ENCODE measurements at places on chromosomes 7 and 10.

GRCh38 chr10:4059471-4060138 lies 274.6 kb upstream of the KLF6 start:
- DNase-seq: no peak

GRCh38 chr7:82481499-82482097 lies 38.0 kb upstream of the CACNA2D1 start:
- DNase-seq: peak; percentile 62

DNA sequence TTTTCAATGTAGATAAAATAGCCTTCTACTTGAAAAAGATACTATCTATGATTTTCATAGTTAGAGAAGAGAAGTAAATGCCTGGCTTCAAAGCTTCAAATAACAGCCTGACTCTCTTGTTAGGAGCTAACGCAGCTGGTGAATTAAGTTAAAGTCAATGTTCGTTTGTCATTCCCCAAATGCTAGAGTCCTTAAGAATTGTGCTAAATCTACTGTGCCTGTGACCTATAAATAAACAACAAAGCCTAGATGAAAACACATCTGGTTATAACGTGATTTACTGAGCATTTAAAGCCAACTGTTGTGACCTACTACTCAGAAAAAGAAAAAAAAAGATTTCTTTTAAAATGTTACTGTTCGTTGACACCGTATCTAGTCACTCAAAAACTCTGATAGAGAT lies 134.7 kb downstream of the POLR1F start:
- DNase-seq: no peak

DNA sequence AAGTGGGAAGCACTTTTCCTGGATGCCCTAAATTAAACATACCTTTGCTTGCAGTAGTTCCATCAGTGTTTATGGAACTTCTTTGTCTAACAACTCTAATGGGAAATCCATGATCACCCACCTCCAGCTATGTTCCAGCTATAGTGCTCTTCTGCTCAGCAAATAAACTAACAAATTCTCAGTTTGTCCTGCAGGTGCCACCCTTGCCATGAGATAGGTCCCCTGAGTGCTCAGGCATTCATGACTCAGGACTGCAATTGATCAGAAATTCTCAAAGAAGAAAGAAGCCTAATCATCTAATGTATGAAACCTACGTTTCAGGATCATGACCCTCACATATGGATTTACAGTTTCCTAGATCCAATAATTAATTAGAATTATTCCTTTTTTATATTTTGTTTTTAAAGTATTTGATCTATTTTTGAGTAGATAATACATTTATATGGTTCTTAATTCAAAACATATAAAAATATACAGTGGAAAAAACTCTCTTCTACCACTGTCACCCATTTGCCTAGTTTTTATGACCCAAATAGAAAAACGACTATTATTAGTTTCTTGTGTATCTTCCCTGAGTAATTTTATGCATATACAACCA lies 48.7 kb upstream of the DYNC1I1 start:
- peak; percentile 48 for DNase-seq

GRCh38 chr10:3056280-3057037 lies 10.9 kb upstream of the PFKP start:
- peak; percentile 26 for DNase-seq

GRCh38 chr10:86931872-86932271 lies 25.5 kb downstream of the MMRN2 start:
- peak; percentile 41 for DNase-seq

DNA sequence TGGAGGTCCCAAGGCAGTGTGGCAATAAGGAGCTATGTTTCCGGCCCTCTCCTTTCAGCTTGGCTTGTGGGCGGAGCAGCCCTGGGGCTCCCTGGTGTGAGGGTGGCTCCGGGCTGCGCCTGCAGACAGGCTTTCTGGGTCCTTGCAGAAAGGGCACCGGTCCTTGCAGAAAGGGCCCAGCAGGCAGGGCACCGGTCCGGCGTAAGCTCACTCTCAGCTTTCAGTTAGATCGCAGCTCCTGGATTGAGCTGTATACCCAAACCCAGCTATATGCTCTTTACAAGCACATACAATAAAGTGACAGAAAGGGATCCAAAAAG lies 293.8 kb upstream of the SHH start:
- DNase-seq: no peak

GRCh38 chr10:105068497-105068896 lies 427.4 kb downstream of the SORCS3 start:
- peak; percentile 77 for DNase-seq

- DNase-seq: peak; percentile 23
Observed at GRCh38 chr10:14450041-14450491, 119.3 kb upstream of the FRMD4A start.

- peak; percentile 21 for DNase-seq
Observed at GRCh38 chr10:27628621-27629020, 117.0 kb downstream of the MKX start.

DNA sequence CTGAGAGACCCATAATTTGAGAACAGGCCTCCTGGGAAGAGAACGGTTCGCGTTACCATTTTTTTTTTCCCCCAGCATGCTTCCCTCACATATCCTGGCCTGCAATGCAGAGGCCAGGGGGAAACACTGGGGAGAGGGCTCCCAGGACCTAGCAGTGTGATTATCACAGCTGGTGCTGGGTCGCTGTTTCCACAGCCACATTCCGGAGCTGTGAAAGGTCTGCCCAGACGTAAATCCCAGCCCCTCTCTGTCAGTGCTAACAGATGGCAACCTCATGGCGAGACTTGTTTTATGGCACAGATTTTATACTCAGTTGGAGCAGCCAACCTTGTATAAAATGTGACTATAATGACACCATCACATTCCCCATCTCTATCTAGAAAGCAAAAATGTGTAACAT lies 150.5 kb downstream of the PLXDC2 start:
- DNase-seq: no peak

GRCh38 chr7:99559175-99559915 lies 903 bp downstream of the ZNF655 start:
- DNase-seq: peak; percentile 16

- no peak for DNase-seq
Observed at GRCh38 chr7:14858410-14858809, 44.1 kb downstream of the DGKB start.

DNA sequence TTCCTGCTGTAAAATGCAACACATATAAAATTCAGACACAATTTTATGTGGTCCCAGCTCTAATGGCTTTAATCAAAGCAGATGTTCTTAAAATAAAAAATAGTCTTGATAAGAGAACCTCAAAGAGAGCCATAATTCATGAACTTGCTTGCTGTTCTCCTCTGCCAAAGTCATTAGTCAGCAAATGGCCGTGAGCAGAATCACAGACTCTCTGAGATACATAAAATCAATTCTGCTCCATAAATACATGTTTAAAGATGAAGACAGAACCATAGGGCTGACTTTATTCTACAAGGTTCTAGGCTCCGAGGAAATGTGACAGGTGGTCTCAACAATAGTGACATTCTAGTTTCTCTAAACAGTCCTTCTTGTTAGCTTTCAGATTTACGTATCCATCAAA lies 29.8 kb downstream of the HSPA12A start:
- DNase-seq: peak; percentile 37

DNA sequence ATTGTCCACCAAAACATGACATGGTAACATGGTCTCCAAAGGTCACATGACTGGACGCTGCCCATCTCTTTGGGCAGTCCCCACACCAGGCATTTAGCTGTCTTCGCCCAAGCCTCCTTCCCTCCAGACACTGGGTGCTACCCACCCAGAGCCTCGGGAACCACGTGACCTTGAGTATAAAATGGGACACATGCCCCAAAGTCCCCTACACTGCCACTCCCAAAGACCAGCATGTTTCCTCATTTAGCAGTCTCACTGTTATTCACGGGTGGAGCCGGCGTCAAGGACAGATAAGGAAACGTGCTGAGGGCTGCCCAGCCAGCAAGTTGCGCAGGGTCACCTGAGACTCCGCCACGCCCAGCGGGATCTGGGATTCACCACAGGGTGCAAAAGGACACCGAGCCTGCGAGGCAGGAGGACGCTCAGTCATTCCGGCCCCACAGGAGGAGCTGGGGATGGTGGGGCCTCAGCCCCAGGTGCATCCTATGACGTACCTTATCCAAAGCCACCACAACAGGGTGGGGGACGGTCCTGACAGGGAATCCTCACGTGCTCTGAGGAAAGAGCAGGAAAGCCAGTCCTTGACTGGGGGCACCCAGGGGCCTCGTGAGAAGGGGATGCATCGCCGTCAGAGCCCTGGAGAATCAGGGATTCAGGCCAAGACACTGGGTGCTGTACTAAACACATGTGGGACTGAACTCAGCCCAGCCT lies 226.9 kb downstream of the TNS3 start:
- DNase-seq: no peak

- peak; percentile 86 for DNase-seq
Observed at GRCh38 chr10:89793649-89794254, 92.4 kb downstream of the KIF20B start.

DNA sequence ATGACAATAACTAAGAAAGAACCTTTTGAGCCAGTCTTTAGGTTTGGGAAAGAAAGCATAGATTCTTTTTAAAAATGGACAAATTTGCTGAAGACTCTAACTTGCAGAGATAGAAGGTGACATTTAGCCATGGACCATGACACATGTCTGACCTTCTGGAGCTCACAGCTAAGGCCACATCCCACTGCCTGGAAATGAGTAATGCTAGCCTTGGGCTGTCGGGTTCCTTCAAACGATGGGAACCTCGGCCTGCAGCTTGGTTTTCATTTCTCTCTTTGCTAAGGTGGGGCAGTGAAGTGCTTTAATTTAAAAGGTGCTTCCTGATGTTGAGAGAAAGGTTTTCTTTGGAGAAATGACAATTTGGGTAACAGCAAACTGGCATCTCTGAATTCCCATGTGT lies 223.2 kb downstream of the FANK1 start:
- no peak for DNase-seq

DNA sequence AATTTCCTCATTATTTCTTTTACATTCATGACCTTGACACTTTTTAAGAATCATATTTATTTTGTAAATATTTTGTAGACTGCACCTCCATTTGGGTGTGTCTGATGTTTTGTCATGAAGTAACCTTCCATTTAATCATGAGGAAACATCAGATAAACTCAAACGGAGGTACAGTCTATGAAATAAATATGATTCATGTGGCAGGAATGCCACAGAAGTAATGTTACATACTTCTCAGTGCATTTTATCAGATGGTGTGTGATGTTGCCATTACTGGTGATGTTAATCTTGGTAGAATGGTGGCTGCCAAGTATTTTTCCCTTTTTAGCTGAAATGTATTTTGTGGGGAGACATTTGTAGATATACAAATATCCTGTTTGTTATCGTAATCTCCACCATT lies 64.9 kb downstream of the ZNF37A start:
- no peak for DNase-seq

DNA sequence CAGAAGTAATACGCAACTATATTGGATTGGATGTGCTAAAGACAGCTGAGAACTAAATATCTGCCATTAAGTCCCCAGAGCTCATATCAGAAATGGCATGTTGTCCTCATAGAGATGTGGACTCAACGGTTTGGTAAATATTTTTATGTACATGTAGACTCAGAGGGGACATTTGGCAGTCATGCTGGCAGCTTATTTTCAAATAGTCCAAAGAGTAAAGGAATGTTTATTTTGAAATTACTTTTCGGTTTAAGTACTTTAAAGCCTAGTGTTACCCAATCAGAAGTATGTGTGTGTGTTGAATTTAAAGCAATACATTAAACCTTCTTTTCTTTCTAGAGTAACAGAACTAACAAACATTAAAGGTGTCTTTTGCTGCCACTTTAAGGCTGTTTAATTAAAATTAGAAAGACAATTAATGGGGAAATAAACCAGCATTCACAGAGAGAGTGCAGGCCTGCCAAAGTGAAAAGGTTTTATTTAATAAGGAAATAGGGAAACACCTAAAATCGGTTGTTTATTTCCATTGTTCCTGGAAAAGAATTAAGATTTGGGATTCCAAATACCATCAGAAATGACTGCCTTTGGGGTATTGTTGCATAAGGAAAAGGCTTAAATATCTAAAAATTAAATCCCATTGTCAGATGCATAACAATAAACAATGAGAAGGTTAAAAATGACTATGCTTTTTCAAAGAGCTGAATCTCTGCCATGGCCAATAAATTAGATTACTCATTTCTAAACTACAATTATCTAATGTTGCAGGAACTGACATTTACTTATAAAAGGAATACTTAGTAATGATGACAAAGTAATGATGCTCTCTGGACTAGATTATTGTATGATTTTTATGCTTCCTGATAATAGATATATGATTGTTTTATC lies 113.4 kb upstream of the AHR start:
- DNase-seq: peak; percentile 73

DNA sequence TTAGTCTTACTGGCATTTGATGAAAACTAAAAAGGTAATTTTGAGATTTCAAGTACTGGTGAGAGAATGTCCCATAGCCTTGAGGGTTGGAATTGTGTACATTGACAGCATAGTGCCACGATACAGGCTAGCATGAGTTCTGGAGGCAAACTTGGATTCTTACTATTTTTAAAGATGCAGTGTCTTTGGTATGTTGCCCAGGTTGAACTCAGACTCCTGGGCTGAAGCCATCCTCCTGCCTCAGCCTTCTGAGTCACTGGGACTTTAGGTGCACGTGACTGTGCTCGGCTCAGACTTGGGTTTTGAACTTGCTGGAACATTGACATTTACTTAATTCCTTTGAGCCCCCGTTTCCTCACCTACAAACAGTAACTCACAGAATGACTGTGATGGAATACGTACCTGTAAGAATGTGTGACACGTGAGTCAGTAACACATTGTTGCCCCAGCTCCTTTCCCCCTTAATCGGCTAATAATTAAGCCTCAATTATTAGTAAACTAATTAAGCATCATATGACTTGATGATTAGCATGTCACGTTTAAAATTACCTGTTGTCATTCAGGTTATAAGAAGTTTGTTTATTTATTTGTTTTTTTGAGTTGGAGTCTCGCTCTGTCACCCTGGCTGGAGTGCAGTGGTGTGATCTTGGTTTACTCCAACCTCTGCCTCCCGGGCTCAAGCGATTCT lies 10.6 kb downstream of the DNAJB6 start:
- peak; percentile 93 for DNase-seq

DNA sequence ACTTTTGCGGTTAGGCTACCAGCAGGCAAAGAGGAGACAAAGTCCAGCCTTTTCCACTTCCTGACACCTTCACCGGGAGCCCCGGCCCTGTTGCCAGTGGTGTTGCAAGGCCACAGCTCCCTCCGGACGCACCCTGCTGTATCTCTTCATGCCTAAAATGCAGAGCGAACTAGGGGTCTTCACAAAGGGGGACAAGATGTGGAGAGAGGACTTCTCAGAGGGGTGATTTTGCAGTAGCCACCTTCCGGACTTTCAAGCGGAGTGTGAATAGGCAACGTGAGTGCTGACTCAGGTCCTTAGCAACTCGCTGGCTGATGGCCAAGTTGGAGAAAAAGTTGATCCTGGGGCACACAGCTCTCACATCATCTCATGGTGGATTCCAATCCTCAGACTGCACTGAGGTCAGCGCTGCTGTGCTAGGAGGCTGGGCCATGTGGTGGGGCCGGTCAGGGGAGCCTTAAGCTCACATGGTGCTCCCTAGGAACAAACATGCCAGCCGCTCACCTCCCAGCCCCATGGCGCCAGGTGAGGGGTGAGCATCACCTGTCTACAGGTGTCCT lies 166.3 kb downstream of the LCOR start:
- DNase-seq: peak; percentile 75
